CD4-positive, alpha-beta T cell treated with Interleukin-17A for 1 hour (primary cell): ENCODE measurements at places on chromosomes 13 and 19.

- DNase-seq, result no peak
Observed at GRCh38 chr13:106468207-106468606, 67.3 kb downstream of the EFNB2 start.

GRCh38 chr19:54616821-54617560 lies 13.3 kb upstream of the LILRB1 start:
- DNase-seq, result peak; percentile 4

- no peak for DNase-seq
Observed at GRCh38 chr13:78194904-78195639, 276.4 kb upstream of the EDNRB start.

DNA sequence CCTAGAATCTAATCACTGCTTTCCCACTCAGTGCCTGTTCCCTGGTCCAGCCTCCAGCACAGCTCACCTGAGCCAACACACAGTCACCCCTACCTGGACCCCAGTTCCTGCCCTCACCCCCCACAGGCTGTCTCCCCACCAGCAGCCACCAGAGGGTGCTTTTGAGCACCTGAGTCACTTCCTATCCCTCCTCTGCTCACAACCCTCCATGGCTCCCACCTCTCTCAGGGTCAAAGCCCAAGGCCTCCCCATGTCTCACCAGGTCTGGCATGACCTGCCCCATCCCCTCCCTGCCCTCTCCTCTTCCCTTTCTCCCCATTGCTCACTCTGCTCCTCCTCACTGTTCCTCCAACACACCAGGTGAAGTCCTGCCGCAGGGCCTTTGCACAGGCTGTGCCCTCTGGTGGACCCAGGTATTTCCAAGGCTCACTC lies 7.1 kb upstream of the DPP9 start:
- DNase-seq, result peak; percentile 70

- peak; percentile 9 for DNase-seq
Observed at GRCh38 chr19:50266896-50267295, 62.3 kb downstream of the KCNC3 start.

- DNase-seq, result no peak
Observed at GRCh38 chr13:66503890-66504289, 726.2 kb downstream of the PCDH9 start.

DNA sequence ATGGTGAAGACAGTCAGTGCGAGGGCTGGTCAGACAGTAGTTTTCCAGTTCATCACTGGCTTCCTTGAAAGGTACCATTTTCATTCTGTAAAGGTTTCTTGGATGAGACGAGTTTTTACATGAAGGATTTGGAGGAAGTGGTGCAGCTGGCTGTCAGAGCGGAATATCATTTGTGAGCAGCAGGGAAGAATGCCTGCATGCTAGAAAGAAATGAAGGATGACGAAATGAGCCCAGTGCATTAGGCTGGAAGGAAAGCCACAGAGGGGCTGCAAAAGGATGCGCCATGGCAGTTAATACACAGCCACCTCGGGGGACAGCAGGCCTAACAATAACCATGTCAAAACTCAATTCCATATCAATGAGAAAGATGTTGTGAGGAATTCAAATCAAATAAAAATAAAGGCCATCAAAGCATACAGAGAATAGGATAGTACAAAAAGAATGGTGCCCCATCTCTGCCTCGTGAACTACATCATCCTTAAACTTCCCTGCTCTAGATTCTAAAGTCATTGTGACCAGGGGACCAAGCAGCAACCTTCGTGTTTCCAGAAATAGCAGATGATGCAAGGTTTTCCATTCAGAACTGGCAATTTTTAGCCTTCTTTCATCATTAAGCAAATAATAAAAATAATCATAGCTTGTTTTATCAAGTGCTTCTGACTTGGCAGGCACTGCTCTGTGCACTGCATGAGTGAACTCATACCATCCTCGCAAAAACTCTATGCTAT lies 504.2 kb downstream of the RFC3 start:
- DNase-seq, result no peak

DNA sequence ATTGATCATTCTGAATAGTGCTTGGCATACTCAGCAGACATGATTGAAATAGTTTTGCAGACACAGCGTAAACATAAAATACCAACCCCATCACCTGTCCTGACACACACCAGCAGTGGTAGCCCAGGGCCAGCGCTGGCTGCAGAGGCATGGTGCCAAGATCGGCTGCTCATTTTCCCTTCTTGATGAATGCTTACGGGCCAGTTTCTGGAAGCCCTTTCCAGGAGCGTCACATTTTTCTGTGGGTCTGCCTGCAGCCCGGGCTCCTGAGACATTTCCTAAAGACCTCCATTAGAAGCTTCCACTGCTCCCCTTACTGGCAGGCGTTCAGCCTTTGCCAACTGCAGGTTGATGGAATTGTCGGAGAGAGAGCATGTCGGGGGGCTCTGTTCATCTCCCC lies 48.6 kb downstream of the CHST8 start:
- no peak for DNase-seq
